ENCODE measurements at places on chromosomes 12 and 14.

- DNase-seq: no peak
Measured at GRCh38 chr14:105664691-105665090, 138.3 kb downstream of the TMEM121 start.

- DNase-seq: no peak
Measured at GRCh38 chr12:38809832-38810231, 95.6 kb downstream of the CPNE8 start.

- DNase-seq: no peak
Measured at GRCh38 chr14:34920339-34920738, 45.2 kb upstream of the BAZ1A start.

DNA sequence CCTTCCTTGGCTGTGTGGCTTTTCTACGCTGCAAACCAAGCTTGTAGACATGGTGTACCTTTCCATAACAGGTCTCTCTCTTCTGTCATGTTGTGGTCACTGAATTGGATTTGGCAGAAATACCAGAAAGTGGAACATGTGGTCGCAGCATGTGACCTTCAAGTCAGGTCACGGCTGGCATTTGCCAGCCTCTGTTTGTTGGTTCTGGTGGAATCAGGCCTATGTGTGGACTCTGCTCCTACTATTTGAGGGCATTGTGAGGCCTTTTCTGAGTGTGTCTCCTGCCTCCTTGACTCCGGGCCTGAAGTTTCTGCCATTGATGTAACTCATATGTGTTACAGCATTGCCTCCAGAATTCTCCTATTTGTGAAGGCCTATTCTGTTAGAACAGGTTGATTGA is 116.7 kb downstream of the CACNA1C start:
- no peak for DNase-seq
